Body of pancreas (tissue), 4 donors: ENCODE measurements at places on chromosomes 6 and 20. TPM values are rescaled to one million over a fixed set of nuclear protein-coding genes. Genes with fewer than 3 reads are reported as not detected.

- DNase-seq = no peak
Observed at GRCh38 chr6:3195420-3195694, 32.1 kb downstream of the TUBB2B start.

- DNase-seq = no peak
Observed at GRCh38 chr20:38435555-38435939, 419 bp upstream of the SNHG17 start.

- DNase-seq = no peak
Observed at GRCh38 chr6:33684428-33684896, 27.0 kb downstream of the UQCC2 start.

DNA sequence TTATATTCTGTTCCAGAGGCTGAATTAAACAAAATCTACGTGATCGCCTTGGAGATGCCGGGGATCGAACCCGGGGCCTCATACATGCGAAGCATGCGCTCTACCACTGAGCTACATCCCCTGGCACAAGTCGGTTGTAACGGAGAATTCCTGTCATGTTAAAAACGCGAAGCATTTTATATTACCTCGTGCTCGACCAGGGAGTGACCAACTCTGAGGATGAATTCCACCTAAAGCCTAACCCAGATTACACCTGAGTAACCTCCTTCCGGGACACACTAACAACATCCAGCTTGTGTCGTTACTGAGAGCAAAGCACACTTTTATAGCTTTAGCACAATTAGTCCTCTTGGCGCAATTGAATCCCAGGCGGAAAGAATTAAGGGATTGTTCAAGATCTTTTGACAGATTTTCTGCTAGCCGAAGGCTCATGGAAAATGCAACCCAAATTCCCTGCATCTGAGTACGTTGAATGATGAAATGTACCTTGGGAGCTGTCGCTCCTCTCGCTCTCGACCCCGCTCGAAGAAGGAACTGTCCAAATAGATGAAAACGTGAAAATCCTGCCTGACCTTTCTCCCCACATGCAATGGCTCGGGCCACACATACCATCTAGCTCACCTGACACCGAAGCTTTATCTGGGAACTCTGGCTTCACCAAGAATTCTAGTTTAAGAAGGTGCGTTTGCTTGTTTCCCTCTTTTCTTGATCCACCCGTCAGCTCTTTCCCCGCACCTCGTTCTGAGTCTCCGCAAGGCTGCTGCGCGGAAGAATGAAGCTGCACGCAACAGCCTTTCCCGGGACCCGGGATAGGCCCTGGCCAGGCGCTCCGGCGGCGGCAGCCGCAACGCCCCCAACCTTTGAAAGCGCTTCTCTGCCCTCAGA is 148.3 kb downstream of the GPX5 start:
- peak; percentile 14 for DNase-seq

The MUC21 gene
- total RNA-seq = not detected

GRCh38 chr6:22749696-22750095 is 180.3 kb downstream of the HDGFL1 start:
- DNase-seq = no peak

The NT5DC1 gene
- total RNA-seq = 10.9 TPM

DNA sequence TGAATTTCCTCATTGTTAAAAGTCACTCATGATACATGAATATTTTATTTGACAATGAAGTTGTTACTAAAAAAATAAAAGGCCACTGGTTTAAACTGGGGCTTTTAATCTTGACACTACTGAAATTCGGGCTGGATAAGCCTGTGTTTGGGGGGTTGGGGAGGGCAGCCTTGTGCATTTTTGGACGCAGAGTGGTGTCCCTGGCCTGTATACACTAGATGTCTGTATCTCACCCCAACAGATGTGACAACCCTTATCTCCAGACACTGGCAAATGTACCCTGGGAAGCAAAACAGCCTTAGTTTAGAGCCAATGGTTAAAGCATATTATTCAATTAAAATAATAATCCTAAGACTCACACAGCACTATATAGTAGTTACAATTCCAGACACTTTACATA is 24.8 kb downstream of the MAN1A1 start:
- no peak for DNase-seq

DNA sequence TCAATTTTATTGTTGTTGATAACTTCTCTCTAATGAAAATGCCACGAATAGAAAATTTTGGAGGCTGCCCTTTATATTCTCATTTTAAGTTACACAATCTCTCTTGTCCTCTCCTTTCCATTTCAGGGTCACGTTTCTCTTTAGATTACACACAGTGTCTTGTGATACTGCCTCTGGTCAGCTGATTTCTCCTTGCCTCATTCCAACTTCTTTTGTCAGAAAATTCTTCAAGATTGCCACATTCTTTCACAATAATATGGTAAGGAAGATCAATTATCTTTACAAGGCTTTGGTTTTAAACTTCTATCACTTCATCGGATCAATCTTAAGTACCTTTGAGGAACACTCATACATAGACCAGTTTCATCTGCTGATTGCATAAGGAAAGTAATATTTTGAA is 370.3 kb downstream of the RFPL4B start:
- no peak for DNase-seq

- peak; percentile 70 for DNase-seq
Observed at GRCh38 chr20:40687384-40688128, 1.5 kb downstream of the MAFB start.

GRCh38 chr6:161074496-161075121 is 83.0 kb downstream of the MAP3K4 start:
- no peak for DNase-seq

DNA sequence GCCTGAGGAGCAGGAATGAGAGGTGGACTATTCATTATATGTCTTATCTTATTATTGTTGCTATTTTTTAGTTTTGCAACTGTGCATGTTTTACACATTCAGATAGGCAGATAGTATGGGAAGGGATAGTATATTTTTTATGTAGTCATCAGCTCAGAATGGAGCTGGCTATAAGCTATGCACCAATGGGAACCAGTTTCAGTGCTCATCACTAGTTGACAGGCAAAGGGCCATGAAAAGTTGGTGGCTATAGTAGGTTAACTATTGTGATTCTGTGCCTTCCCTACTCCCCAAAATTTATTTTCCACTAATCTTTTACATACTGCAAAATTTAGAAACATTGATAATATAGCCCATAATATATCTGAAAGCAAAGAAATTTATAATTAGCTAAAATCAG is 5.3 kb upstream of the UBD start:
- DNase-seq = no peak

DNA sequence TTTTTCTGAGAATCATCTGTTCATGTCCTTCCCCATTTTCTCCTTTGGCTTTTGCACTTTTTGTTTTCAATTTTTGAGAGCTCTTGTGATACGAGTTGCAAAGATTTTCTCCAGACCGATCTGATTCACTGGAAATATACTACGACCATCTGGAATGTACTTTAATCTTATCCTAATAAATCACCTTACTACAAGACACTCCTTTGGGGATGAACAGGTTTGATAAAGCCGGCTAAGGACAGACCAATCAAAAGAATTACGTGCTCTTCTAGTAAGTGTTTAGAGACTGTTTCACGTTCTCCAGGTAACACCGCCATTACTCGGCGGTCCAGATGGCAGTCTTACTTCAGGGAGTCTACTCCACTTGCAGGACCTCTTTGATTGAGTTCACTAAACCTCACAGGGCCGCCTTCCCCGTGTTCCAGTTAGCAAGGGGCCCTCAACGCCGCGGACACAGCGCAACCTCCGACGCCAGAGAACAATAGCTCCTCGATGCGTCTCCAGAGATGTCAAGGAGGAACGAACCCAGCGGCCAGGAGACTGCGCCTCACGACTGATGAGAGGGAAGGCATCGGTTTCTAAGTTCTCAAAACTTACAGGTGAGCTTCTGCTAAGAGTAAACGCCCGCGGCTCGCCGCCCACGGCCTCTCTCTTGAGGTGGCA is 920 bp upstream of the WTAP start:
- no peak for DNase-seq

DNA sequence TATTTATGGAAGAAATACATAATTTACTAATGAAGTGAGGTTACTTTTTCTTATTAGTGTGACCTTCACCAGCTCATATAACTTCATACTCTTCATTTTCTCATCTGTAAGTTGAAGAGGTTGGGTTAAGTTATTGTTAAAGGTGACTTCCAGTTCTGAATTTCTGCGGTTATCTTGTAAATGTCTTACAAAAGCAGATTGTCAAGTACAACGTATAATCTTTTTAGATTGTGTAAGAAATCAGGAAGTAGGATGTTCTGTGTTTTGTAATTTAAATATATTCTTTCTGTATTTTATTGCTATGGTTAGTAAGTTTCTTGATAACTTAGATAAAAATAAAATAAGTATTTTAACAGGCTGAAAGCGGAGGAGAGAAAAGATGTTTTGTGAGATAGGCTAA is 12.0 kb downstream of the WTAP start:
- DNase-seq = no peak

GRCh38 chr6:93182938-93183479 is 236.3 kb downstream of the EPHA7 start:
- DNase-seq = no peak

- no peak for DNase-seq
Observed at GRCh38 chr6:40719671-40720374, 132.7 kb upstream of the LRFN2 start.

The MLIP gene
- 0.33 TPM for total RNA-seq
